K562 (cell line): ENCODE measurements at places on chromosomes 4 and X. TPM values are rescaled to one million over a fixed set of nuclear protein-coding genes. Genes with fewer than 3 reads are reported as not detected.
A peak's percentile ranks its signal among the peaks of the same experiment; 100 is the strongest.

The ESX1 gene
- not detected in 2 replicates for total RNA-seq

The TLR10 gene
- not detected in 2 replicates for total RNA-seq

The GPAT3 gene
- total RNA-seq: 14.9 and 15.0 TPM in 2 replicates

The TBX22 gene
- not detected in 2 replicates for total RNA-seq

The CD99L2 gene
- total RNA-seq: 19.0 and 19.6 TPM in 2 replicates

DNA sequence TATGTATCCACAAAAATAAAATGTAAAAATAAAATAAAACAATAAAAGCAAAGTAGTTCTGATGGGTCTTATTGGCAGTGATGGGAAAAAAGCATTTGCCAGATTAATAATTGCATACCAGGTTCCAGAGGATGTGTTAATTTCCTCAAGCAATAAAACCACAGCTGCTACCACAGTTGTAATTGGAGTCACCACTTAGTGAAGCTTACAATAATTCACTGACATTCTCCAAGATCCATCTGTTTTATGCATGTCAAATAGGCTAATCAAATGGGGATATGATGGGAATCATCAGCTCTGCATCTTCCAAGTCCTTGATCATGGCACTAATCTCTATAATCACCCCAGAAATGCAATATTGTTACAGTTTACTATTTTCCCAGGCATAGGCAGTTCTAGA lies 123.5 kb upstream of the EMCN start:
- no peak for DNase-seq
- H3K4me3 ChIP-seq: no peak overlapping the region
- H3K4me1 ChIP-seq: no peaks in the 10 kb centered on the region
- H3K36me3 ChIP-seq: no peaks in the 10 kb centered on the region
- no peaks in the 10 kb centered on the region for H3K27me3 ChIP-seq
- no peak overlapping the region for H3K27ac ChIP-seq

- H3K27me3 ChIP-seq: no peaks in the 10 kb centered on the region
- DNase-seq: peak; percentile 77
- no peaks in the 10 kb centered on the region for H3K36me3 ChIP-seq
- H3K4me3 ChIP-seq: no peak overlapping the region
These were observed 647.4 kb downstream of the BCOR start for GRCh38 chrX:39450234-39450977.

GRCh38 chr4:168102403-168102802 lies 10.1 kb downstream of the ANXA10 start:
- no peak overlapping the region for H3K27ac ChIP-seq
- no peaks in the 10 kb centered on the region for H3K36me3 ChIP-seq
- no peaks in the 10 kb centered on the region for H3K4me1 ChIP-seq
- no peak for DNase-seq

- no peak for DNase-seq
- H3K36me3 ChIP-seq: no peaks in the 10 kb centered on the region; the same call in 2 of the 3 replicates
- H3K4me1 ChIP-seq: peaks cover 4% of the 10 kb centered on the region; the same call in 1 of the 2 replicates
- H3K27ac ChIP-seq: no peak overlapping the region
- H3K4me3 ChIP-seq: no peak overlapping the region
These were observed 77.9 kb upstream of the AMELX start for GRCh38 chrX:11215191-11215921.

GRCh38 chr4:90970021-90970420 lies 842.8 kb downstream of the CCSER1 start:
- no peaks in the 10 kb centered on the region for H3K27me3 ChIP-seq
- H3K4me1 ChIP-seq: no peaks in the 10 kb centered on the region
- H3K4me3 ChIP-seq: no peak overlapping the region
- H3K36me3 ChIP-seq: no peaks in the 10 kb centered on the region

- no peak for DNase-seq
- H3K27ac ChIP-seq: no peak overlapping the region
- no peaks in the 10 kb centered on the region for H3K27me3 ChIP-seq
- H3K4me1 ChIP-seq: peaks cover 15% of the 10 kb centered on the region; the same call in 2 of the 3 replicates
- no peak overlapping the region for H3K4me3 ChIP-seq
These were observed 211.4 kb downstream of the ENOX2 start for GRCh38 chrX:130691576-130691975.

DNA sequence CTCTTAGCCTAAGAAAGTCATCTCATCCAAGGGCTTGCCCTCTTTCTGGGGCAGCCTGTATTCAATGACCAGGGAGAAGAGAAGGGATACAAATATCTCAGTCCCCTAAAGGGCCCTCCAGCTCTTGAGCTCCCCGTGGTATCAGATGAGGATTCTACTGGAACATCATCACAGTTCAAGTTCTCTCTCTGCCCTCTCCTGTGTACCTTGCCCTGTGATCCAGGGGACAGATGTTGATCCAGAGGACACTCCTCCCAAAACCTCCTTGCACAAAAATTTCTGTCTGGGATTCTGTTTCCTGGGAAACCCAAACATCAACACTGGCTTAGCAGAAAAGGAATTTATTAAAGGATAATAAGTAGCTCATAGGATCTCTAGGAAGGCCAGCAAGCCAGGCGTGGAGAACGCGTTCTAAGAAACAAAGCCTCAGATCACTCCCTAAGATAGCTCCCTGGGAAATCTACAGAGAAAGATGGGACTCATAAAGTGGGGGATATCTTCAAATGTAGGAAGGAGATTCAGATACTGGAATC lies 296.3 kb upstream of the KLF3 start:
- no peak overlapping the region for H3K4me3 ChIP-seq
- no peak overlapping the region for H3K27ac ChIP-seq
- DNase-seq: no peak
- H3K27me3 ChIP-seq: no peaks in the 10 kb centered on the region

GRCh38 chr4:154529728-154530519 lies 20.3 kb downstream of the PLRG1 start:
- no peak for DNase-seq
- H3K36me3 ChIP-seq: no peaks in the 10 kb centered on the region
- no peak overlapping the region for H3K4me3 ChIP-seq
- no peak overlapping the region for H3K27ac ChIP-seq

GRCh38 chr4:16237715-16238114 lies 11.4 kb upstream of the TAPT1 start:
- H3K27ac ChIP-seq: no peak overlapping the region
- no peaks in the 10 kb centered on the region; the same call in none of the 3 replicates for H3K4me1 ChIP-seq
- DNase-seq: no peak

DNA sequence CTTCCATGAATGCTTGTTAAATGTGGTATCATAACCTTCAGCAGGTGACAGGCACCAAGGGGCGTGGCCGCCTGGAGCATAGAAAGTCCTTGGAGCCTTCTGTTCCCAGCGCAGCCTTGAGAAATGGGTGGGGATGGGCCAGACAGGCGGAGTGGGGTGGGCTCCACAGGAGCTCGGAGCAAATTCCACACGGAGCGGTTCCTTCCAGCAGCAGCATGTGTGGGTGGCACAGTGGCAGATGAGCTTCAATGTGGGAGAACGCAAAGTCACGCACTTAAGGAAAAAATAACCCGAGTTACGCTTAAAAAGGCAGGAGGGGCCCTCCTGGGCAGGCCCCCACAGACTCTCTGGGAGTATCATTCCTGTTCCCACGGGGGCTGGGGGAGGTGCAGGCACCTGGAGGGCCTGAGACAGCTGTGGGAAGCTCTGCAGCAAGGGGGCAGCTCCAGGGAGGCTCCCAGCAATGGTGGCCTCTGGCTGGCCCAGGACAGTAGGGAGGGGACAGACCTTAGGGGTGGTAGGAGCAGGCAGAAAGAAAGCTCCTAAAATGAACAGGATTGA lies 15.3 kb downstream of the TMEM271 start:
- H3K4me1 ChIP-seq: no peaks in the 10 kb centered on the region
- no peak overlapping the region for H3K27ac ChIP-seq
- H3K4me3 ChIP-seq: no peak overlapping the region
- H3K36me3 ChIP-seq: no peaks in the 10 kb centered on the region
- no peak for DNase-seq

DNA sequence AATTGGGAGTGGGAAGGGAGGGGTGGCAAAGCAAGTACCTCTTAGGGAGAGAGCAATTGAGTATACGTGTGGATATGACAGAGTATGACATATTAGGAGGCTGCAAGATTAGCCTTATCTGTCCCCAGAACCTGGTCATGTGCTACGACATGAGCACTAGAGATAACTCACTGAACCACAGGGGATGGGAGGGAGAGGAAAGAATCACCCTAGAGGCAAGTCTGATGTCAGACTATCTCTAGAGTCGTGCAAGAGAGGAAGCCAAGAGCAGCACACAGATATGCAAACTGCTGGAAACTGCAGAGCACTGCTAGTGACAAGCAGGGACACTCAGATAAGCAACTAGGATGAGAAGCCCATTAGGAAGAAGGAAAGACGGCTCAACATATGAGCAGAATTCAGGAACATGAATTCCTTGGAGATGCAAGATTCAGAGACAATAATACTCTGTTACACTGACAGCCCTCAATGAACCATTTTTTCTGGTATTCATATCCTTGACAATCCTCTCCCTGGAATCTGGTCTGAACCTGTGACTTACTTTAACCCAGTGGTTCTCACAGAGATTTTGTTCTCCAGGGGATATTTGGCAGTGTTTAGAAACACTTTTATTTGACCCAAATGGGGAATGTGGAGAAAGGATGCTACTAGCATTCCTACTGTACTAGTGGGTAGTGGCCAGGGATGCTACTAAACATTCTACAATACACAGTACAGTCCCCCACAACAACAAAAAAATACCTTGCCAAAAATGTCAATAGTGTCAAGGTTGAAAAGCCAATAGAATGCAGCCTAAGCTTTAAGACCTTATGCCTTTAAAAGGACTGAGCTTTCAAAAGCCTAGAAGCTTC lies 84.0 kb upstream of the BMP2K start:
- peaks cover 74% of the 10 kb centered on the region for H3K4me1 ChIP-seq
- H3K4me3 ChIP-seq: no peak overlapping the region; the same call in 1 of the 2 replicates
- DNase-seq: peak; percentile 94

GRCh38 chr4:178917756-178918155 lies 1475.5 kb upstream of the AGA start:
- H3K4me1 ChIP-seq: no peaks in the 10 kb centered on the region
- H3K27ac ChIP-seq: no peak overlapping the region
- H3K4me3 ChIP-seq: no peak overlapping the region
- no peaks in the 10 kb centered on the region for H3K36me3 ChIP-seq

DNA sequence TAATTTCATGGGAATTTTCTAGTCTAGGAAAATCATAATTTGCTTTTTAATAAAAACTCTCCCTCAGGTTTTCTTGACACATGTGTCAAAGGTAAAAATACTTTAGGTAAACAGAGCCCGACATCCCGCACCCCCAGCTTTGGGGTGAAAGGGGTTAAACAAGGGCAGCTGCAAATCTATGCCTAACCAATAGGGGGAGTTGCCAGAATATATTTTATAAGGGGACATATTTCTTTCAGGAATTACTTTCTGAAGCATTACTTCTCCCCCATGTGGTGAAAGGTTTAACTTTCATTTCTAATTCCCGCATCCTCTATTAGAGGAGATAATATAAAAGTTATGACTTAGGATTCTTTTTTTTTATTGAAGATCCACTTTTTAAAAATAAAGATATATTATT lies 53.9 kb upstream of the HEPH start:
- no peaks in the 10 kb centered on the region for H3K27me3 ChIP-seq
- peak; percentile 60 for DNase-seq
- H3K4me3 ChIP-seq: no peak overlapping the region
- no peaks in the 10 kb centered on the region for H3K4me1 ChIP-seq
- no peaks in the 10 kb centered on the region for H3K36me3 ChIP-seq

DNA sequence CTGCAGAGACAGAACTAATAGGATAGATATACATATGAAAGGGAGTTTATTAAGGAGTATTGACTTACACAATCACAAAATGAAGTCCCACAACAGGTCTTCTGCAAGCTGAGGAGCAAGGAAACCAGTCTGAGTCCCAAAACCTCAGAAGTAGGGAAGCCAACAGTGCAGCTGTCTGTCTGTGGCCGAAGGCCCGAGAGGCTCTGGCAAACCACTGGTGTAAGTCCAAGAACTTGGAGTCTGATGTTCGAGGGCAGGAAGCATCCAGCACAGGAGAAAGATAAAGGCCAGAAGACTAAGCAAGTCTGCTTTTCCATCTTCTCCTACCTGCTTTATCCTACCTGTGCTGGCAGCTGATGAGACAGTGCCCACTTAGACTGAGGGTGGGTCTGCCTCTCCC lies 89.6 kb downstream of the MXRA5 start:
- no peak for DNase-seq
- no peaks in the 10 kb centered on the region for H3K36me3 ChIP-seq
- H3K27ac ChIP-seq: no peak overlapping the region
- H3K27me3 ChIP-seq: no peaks in the 10 kb centered on the region
